ENCODE measurements at places on chromosomes 5 and 9.

- DNase-seq: no peak
Measured at GRCh38 chr5:139075066-139076050, 122.8 kb downstream of the SIL1 start.

- no peak for DNase-seq
Measured at GRCh38 chr5:180171568-180172094, 37.4 kb downstream of the RASGEF1C start.

- no peak for DNase-seq
Measured at GRCh38 chr5:150347003-150347402, 10.5 kb upstream of the TCOF1 start.

GRCh38 chr5:79878136-79878679 is 112.9 kb downstream of the MTX3 start:
- no peak for DNase-seq

Measured in AG09309 (cell line).